ENCODE measurements at places on chromosomes 7 and 10.

GRCh38 chr10:130844310-130844709 is 467.2 kb downstream of the TCERG1L start:
- no peak for DNase-seq

DNA sequence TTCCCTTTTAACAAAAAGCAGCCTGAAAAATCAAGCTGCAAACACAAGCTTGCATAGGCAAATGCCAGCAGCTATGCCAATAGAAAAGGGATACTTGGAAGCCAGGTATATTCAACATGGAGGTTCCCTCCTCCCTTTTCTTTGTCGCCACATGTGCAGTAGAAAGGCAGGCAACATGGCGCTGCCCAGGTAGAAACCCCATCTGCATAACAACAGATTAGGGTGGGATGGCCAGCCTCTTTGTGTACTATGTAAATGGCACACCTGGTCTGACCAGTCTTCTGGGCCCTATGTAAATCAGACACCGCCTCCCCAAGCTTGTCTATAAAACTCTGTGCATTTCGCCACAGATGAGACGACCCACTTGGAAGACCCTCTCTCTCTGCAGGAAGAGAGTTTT is 58.1 kb downstream of the CCDC3 start:
- DNase-seq: no peak

DNA sequence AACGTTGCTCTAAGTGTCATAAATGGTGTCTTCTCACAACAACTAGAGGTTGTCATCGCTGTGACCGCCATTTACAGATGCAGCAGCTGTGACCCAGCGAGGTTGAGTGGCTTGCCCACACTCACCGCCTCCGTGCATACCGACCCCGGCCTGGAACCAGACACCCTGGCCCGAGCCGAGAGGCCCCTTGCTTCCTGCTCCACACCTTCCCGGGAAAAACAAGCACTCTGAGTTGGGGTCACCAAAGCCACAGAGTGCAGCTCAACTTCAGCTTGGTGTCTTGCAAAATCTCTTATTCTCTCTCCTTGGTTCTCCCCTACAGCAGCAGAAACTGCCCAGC is 115.7 kb upstream of the PPP2R2D start:
- no peak for DNase-seq

DNA sequence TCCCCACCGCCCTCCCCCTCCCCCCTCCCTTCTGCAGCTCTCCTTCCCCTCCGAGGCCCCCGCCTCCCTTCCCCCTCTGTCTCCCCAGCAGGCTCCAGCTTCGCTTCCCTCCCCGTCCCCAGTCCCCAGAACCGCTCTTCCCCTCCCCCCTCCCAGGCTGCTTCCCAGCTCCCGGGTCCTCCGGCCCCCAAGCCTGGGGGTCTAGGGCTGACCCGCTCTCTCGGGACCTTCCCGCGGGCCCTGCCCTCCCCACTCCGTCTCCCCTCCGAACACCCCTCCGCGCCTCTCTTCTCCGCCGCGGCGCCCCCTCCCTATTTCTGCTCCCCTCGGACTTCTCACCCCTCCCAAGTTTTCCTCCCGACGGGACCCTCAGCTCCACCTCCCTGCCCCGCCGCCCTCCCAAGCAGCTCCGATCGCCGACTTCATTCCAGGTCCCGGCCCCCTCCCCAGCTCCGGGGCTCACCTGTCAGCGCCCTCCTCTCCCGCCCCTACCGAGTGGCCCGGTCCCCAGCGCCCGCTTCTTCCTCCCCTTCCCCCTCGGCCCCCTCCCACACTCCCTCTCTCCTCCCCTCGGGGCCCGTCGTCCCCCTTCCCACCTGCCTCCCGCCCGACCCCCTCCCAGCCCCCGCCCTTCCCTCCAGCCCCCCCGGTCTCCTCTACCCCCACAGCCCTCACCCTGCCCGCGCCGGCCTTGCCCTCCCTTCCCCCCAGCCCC is 990 bp downstream of the ZNF467 start:
- no peak for DNase-seq

DNA sequence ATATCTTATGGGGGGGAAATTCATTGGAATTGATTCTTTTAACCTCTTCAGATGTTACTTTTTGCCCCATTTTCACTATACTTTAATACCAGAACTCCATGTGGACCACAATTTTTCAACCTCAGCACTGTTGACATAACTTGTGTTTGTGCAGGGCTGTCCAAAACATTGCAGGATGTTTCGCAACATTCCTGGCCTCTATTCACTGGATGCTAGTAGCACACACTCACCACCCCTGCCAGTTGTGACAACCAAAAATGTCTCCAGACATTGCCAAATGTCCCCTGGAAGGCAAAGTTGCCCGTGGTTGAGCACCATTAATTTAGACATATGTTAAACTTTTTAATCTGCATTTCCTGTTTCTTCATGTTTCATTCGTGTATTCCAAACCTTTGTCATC is 234.7 kb downstream of the GFRA1 start:
- DNase-seq: no peak

- DNase-seq: no peak
Observed at GRCh38 chr7:82762880-82763279, 319.3 kb upstream of the CACNA2D1 start.

GRCh38 chr10:62895063-62895462 is 78.9 kb upstream of the EGR2 start:
- no peak for DNase-seq

DNA sequence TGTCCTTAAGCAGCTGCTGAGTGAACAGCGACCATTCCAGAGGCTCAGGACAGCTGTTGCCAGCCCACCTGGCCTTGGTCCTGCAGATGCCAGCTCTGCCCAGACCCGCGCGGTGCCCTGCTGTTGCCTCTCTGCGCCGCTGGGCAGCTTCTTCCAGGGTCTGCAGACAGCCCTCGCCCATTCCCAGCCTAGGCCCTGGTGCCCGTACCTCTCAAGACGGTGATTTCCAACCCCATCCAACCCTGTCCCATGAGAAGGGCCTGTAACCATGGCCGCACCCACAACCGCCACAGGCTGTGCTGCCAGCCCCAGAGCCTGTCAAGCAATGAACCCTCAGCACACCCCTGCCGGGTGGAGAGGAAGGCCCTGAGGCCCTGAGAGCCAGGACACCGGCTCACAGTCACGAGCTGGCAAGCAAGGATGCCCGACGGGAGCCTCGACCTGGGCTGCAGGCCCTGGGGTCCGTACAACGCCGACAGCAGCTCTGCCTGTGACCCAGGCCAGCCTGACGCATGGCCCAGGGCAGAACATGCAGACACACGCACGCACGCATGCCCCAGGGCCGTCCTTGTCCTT is 231.9 kb downstream of the MAD1L1 start:
- no peak for DNase-seq

- DNase-seq: no peak
Observed at GRCh38 chr7:88041583-88041982, 107.5 kb downstream of the ADAM22 start.

- DNase-seq: peak; percentile 79
Observed at GRCh38 chr7:115230882-115231571, 309.1 kb downstream of the MDFIC start.

GRCh38 chr7:112449353-112449752 is 907 bp upstream of the IFRD1 start:
- DNase-seq: no peak

- no peak for DNase-seq
Observed at GRCh38 chr10:124992462-124993344, 50.8 kb downstream of the ZRANB1 start.

DNA sequence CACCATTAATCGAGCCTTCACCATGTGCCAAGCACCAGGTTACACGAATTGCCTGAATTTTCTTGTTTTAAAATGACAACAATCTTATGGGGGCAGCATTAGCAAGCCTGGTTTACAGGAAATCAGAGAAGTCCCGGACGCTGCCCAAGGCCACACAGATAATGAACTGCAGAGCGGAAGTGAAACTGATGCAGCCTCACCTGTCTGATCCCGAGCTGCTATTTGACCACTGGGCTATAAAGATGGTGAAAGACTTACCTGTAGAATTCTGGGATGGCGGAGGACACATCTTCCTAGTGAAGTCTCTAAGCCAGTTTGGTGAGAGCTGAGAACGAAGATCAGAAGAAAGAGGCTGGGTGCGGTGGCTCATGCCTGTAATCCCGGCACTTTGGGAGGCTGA is 21.7 kb upstream of the GALNTL5 start:
- DNase-seq: no peak

DNA sequence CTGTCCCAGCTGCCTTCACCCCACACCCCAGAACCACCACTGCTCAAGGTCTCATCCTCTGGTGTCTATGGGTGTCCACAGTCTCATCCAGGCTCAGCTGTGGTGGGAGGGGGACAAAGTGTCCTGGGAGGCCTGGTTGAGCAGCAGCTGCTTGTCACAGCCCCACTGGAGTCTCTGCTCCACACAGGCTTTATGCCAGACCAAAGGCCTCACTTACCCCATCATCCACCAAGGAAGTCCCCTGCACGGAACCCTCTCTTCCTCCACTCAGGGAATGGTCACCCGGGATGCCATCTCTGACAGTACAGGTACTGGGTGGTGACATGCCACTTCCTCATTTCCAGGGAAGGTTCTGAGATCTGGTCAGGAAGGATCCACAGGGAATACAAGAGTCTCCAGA is 925.4 kb upstream of the ZNF722 start:
- DNase-seq: no peak

GRCh38 chr7:46421441-46422230 is 500.6 kb upstream of the IGFBP3 start:
- DNase-seq: no peak

GRCh38 chr10:44946205-44946604 is 13.4 kb upstream of the RASSF4 start:
- no peak for DNase-seq

DNA sequence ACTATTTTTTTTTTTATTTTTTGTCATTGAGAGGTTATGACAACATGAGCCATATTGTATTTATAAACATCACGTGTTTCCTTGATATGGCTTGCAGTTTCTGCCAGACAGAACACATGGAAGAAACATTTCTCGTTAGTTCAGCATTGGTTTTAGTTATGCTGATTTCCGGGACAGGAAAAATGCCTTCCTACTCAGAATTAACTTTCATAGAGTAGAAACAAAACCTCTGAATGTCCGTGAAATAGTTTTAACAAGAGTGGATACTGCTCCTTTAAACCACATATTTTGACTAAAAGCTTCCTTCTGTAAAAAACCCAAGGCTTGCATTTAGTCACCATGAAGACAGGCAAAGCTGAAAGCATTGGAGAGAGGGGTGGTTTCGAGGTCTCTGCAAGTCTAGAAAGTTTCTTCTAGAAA is 240.4 kb downstream of the KIAA1217 start:
- DNase-seq: no peak

GRCh38 chr7:15236952-15237351 is 324.9 kb downstream of the AGMO start:
- no peak for DNase-seq

Data from NCI-H748 treated with DMSO at 0.1 percent for 48 hours (cell line).